ENCODE measurements at places on chromosomes 2 and 18.

DNA sequence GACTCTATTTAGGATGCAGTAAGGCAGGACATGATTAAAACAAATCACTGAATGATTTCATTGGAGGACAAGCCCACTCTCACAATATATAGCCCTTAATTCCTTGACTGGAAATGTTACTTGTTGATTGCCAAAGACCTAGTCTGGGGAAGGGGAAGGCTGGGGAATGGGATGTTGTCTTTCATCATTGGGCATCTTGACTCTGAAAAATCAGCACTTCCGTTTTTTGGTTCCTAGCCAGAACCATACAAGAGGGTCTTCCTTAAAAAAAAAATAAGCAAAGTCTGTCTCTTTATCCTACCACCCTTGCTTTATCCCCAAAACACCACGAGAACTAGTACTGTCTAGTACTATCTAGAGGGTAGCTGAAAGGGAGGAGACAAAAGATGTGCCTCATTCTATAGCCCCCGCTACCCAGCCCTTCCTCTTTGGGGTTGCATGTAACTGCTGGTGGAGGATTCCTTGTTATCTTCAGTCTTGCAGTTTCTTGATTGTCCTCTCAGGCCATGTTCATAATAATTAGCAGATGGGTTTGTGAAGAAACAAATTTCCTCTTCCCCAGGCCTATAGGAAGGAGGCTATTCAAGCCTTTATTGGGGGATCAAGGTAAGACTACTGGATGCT is 55.8 kb downstream of the NEMP2 start:
- no peak for DNase-seq

DNA sequence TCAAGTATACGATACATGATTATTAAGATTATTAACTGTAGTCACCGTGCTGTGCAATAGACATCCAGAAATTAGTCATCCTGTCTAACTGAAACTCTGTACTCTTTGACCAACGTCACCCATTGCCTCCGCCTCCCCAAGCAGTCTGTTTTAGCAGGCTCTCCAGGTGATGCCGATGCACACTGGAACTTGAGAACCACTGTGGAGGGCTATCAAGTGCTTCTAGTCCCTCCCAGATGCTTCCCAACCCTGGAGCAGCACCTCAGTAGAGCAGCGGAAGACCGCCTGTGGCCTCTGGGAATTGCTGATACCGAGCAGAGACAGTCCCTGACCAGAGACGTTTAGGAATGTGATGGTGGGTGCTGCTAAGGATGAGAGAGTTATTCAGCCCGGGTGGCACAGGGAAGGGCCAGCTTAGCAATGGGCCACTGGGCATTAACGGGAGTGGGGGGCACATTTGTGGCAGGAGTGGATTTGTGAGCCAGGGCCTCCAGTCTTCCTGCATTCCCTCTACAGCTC is 50.7 kb downstream of the LIPG start:
- DNase-seq: peak; percentile 91

DNA sequence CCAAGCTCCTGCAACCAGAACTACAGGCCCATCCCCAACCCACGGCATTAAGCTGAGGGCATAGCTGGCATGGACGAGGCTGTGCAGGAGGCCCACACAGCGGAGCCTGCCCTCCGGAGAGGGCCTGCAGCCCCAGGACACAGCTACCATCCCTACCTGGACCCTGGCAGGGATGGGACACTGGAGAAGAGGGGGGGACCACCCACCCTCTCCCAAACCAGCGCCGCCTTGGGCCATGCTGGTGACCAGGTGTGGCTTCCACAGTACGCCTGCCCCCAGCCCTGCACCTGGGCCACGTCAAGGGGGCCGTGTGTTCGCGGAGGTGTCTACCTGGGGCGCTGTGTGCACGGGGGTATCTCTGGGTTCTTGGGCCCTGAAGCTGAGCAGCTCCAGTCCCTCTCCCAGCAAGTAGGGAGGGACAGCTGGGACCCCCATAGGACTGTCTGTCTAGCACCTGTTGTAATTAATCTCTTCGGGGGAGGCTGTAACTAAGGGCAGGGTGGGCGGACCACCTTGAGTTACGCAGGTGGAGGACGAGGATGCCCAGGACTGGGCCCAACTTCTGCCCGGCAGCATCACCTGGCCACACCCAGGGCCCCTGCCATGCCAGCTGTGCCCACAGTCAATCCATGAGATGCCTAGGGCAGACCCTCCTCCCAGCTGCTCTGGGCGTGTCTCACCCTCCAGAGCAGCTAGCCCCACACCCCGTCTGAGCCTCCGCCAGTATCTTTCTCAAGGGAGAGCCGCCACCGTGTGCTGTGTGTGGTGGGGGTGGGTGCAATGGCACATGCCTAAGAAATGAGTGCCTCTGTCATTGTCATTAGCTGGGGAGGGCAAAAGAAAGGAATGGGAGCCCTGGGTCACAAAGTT is 18.3 kb downstream of the HS6ST1 start:
- no peak for DNase-seq

- no peak for DNase-seq
These were observed 17.7 kb upstream of the HNRNPLL start for GRCh38 chr2:38620282-38620977.

- no peak for DNase-seq
These were observed 31.5 kb downstream of the NOL10 start for GRCh38 chr2:10658041-10658913.

DNA sequence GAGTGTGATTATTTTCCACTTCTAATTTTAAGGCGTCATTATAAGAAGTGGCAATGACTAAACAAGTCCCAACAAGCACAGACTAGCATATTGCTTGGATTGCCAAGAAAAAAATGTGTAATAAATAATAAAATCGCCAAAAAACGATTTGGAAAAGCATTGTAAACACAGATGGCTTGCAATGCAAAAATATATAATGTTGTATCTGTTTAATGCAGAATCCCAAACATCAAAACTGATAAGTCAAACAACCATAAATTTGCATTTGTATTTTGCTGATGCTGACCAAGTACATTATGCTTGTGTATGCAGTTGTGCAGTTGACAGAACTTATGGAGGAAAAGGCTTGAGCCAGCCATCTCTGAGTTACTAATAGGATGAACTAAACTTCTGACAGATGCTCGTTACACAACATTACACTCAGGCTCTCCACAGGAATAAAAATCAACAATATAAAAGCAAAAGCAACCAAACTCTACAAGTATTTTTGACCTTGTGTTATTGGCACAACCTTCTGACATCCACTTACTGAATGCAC is 68.1 kb downstream of the DNER start:
- no peak for DNase-seq

- DNase-seq: no peak
These were observed 167.5 kb upstream of the ZFP36L2 start for GRCh38 chr2:43393918-43394317.

DNA sequence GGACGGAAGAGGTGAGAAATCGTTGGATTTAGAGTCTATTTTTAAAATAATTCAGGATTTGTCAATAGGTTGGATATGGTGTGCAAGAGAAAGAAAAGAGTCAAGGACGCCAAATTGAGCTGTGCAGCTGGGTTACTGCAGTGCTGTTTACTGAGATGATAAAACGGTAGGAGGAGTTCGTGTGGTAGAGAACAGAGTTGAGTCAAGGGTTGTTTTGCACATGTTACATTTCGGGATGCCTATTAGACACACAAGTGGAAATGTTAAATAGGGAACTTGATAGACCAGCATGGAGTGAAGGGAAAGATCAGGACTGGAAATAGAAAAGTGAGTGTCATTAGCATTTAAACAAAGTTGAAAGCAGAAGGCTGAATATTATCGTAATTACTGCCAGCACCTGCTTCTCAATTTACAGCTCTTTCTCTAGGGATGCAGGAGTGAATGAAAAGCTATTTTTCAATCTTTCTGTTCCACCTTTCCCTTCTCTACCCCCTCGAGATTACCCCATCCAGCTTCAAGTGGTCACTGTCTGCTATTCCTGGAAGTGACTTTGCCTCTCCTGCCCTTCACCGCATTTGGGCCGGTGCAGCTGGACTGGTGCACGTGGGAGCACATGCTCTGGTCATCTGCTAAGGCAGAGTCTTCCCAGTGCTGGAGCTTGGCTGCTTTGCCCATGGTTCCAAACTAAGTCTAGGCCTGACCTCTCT is 30.3 kb downstream of the GPR75 start:
- no peak for DNase-seq

DNA sequence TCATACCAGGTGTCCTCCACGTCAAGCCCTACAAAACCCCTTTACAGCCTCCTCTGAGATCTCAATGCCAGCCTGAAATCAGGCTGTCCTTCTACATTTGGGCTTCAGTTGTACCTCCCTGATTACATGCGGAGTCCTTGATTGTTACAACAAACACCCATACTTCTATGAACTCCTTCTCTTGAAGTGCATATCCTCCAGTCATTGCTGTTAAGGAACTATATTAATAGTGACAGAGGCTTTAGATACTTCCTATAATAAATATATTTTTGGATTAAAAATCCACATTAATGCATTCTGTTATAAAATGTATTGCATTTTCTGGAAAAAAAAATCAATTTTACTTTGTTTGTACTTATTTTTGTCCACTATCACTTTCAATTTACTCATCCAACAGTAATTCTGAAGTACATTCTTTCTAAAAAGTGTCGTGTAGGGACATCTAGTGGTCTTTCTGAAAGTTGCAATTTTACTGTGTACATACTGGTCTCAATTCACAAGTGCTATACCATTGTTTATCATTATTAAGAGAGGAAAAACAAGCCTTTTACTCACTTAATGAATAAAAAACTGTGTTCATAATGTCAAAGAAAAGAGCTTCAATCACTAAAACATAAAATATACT is 316.4 kb downstream of the DSEL start:
- DNase-seq: no peak

DNA sequence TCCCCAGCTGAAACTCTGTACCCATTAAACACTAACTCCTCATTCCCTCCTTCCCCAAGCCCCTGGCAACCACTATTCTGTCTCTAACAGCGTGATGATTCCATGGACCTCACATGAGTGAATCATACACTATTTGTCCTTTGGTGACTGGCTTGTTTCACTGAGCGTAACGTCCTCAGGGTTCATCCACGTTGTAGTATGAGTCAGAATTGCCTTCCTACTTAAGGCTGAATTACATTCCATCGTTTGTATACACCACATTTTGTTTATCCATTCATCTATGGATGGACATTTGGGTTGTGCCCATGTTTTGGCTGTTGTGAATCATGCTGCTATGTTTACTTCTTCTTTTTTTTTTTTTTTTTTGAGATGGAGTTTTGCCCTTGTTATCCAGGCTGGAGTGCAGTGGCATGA is 19.6 kb upstream of the CABLES1 start:
- DNase-seq: no peak

- peak; percentile 59 for DNase-seq
These were observed 501.2 kb upstream of the LRRTM4 start for GRCh38 chr2:78023356-78023755.

GRCh38 chr2:123688231-123688940 is 336.7 kb upstream of the CNTNAP5 start:
- no peak for DNase-seq

DNA sequence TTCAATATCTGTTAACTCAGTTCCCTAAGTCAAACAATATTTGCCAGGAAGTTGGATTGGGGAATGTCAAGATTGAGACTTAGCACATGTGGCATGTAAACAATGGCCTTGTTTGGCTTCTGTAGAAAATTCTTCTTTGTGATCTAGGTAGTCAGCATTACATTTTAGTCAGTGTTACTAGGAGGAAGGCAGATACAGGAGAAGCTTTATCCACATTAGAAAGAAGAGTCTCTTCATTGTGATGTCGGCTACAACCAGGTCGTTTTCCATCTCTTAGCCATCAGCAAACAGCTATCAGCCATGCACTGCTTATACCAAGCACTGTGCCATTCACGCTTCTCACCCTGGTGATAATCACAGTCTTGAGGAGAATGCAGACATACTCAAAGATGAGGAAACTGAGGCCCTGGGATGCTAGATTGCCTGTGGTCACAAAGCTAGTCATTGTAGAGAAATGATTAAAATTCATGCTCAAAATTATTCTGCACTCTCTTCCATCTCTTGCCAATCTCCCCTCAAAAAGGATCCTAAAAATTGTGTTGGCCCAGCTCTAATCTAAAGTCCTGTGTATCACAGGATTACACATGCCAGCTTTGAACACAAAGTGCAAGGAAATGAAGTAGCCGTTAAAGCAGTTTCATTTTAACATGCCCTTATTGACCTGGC is 3.2 kb downstream of the GALNT5 start:
- no peak for DNase-seq

DNA sequence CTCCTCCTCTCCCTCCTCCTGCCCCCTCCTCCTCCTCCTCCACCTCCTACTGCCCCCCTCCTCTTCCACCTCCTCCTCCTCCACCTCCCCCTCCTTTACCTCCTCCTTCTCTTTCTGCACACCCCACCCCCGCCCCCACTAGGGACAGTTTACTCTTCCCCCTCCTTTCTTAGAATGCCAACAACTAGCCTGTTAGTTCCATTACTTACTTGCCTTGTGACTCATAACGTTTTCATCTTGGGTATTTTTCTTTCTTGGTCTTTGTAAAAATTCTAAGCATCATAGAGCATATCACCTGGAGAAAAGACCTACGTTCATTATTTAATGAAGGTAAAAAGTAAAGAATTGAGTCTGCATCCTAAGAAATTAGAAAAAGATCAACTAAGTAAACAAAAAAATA is 165.3 kb downstream of the NEDD4L start:
- DNase-seq: no peak

- DNase-seq: no peak
These were observed 4.8 kb upstream of the TTC39C start for GRCh38 chr18:24009651-24010333.

DNA sequence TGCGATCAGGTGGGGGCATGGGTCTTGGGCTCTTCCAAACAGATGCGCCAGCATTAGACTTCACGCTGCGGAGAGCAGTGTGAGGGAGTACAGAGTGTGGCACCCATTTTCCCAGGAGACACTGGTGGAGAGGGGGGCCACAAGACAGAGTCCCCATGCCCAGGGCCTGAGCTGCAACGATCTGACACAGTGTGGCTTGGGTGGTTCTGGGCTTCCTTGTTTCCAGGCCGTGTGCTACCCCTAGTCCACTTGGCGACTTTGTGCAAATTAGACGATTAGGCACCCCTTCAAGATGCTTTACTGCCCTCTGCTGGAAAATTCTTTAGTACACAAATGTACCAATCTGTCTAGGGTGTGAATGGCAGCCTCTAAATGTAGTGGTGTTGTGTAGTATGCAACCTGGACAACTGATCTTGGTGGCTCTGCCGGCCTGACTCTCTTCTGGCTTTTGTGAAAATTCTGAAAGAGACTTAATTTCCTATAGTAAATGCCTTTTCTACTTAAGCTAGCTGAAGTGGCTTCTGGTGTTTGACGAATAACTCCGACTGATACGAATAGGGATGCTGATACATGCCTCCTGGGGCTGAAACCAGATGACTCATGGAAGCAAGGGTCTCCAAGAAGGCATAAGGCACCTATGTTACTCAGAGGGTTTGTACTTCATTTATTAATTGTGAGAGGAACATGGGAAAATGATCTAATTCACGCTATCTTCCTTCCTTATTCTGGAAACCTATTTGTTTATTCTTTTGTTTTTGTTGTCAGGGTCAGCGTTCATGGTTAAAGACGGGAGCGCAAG is 92.3 kb upstream of the SMAD2 start:
- DNase-seq: peak; percentile 56

DNA sequence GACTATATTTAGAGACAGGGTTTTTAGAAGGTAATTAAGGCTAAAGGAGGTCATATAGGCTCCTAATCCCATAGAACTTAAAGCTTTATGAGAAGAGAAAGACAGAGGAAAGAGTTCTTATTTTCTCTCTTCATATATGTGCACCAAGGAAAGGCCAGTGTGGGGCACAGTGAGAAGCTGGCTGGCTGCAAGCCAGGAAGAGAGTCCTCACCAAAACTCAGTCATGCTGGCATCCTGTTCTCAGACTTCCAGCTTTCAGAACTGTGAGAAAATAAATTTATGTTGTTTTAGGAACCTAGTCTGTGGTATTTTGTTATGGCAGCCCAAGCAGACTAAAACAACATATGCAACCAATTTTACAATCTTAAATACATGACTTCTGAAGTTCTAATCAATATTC is 31.5 kb upstream of the ATIC start:
- no peak for DNase-seq
